ENCODE measurements at places on chromosomes 11 and 22. TPM values are rescaled to one million over a fixed set of nuclear protein-coding genes. Genes with fewer than 3 reads are reported as not detected.

TEAD1 gene
- 54.4 TPM for total RNA-seq

TOP3B gene
- total RNA-seq: 14.7 TPM

SBF1 gene
- total RNA-seq: 60.6 TPM

MPZL3 gene
- total RNA-seq: 0.19 TPM

OR4C11 gene
- not detected for total RNA-seq

C11orf87 gene
- under 0.01 TPM for total RNA-seq

SYT12 gene
- 1.6 TPM for total RNA-seq

LRRC74B gene
- total RNA-seq: not detected

AQP11 gene
- 0.56 TPM for total RNA-seq

TP53AIP1 gene
- not detected for total RNA-seq

PLAAT3 gene
- 28.1 TPM for total RNA-seq

F2 gene
- total RNA-seq: not detected

SEZ6L gene
- not detected for total RNA-seq

MMP13 gene
- not detected for total RNA-seq

PTPN5 gene
- total RNA-seq: not detected

TMEM191B gene
- total RNA-seq: 3.1 TPM

KRTAP5-10 gene
- total RNA-seq: not detected

ARHGAP42 gene
- 13.3 TPM for total RNA-seq

FBXO3 gene
- 59.2 TPM for total RNA-seq
